NCI-H82 (cell line): ENCODE measurements at places on chromosomes 12 and 14.

- peak; percentile 67 for DNase-seq
These were observed 39.5 kb downstream of the PPHLN1 start for GRCh38 chr12:42365486-42365885.

- peak; percentile 56 for DNase-seq
These were observed 132.2 kb upstream of the NUDT4 start for GRCh38 chr12:93245543-93245942.

- no peak for DNase-seq
These were observed 88.8 kb downstream of the SLC25A21 start for GRCh38 chr14:37083599-37083998.

- DNase-seq, result peak; percentile 45
These were observed 11.2 kb downstream of the MAP4K5 start for GRCh38 chr14:50520947-50521815.

GRCh38 chr12:50055831-50056638 lies 1.4 kb upstream of the ASIC1 start:
- peak; percentile 83 for DNase-seq

DNA sequence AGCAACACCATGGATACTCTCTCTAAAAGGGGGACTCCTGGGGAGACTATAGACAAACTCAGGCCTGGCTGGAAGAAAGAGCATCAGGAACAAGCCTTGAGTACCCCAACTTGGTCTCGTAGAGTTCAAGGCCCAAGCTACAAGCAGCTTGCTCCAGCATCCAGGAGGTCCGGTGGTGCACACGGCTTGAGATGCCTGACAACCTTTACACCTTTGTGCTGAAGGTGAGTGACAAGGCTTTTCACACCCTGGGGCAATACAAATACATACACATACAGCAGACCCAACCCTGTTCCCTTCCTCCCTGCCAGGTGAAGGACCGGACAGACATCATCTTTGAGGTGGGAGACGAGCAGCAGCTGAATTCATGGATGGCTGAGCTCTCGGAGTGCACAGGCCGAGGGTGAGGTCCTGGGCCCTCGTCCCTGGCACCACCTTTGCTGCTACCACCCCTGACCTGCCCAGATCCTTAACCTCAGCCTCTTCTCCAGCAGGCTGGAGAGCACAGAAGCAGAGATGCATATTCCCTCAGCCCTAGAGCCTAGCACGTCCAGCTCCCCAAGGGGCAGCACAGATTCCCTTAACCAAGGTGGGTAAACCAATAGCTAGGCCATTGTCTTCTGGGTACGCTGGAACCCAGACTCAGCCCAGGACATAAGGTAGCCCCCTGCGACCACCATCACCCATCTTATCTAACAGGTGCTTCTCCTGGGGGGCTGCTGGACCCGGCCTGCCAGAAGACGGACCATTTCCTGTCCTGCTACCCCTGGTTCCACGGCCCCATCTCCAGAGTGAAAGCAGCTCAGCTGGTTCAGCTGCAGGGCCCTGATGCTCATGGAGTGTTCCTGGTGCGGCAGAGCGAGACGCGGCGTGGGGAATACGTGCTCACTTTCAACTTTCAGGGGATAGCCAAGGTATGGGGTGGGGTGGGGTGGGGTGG lies 41.2 kb downstream of the SH2B3 start:
- no peak for DNase-seq

DNA sequence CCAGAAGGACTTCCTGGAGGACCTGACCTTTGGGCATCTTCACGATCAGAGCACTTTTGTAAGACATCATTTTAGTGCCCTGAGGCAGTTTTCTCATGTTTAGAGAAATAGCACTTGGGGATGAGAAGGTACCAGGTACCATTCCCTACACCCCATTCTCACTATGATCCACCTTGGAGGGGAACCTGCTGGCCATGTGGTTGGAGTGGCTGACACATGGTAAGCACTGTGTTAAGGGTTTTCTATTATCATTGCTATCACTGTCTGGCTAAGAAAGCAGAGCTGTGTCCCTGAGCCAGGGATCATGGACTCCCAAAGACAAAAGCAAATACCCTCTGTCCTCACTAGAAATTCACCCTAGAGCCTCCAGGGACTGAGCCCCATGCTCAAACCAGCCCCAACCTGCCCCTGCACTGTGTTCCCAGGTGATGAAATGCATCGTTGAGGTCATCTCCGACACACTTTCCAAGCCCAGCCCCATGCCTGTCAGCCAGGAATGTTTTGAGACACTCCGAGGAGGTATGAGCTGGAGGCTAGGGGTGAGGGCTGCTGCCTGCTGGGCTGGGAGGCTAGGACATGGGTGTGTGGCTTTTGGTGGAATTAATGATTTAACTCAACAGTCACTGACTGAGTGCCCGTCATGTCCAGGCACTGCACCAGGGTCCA lies 3.4 kb downstream of the CHGA start:
- DNase-seq, result no peak

DNA sequence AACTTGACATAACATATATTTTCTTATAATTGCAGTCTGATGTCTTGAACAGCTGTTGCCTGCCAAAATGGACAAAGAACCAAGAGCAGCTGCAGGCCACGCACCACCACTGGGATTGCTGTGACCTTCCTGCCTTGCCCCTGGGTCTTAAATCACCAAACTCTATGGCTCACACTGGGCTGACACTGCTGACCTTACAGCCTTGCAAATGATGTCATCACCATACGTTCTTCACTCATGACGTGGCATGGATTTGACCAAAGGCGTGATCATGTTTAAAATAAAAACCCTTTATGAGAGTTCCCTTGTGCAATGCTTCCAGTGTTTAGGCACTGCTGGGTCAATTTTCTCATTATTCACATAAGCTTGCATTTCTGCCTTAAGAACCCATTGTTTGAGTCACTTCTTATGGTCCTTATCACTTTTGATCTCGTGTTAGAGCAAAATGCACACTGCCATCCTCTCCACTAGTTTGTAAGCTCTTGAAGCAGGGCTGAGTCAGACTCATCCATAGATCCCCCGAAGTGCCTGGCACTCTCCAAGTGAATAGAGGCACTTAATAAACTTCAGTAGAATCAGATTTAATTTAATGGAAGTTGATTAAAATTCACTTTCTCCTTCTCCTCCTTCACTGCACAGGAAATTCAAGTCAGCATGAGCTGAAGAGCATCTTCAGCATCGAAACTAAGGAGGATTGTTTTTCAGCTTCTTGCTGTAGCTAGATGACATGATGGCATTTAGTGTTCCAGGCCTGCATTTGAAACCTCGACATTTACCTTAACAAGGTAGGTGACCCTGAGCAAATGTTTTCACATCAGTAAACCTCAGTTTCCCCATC lies 132.4 kb upstream of the PZP start:
- DNase-seq, result no peak
